A172 (cell line): ENCODE measurements at places on chromosomes 6 and 20. TPM values are rescaled to one million over a fixed set of nuclear protein-coding genes. Genes with fewer than 3 reads are reported as not detected.

DNA sequence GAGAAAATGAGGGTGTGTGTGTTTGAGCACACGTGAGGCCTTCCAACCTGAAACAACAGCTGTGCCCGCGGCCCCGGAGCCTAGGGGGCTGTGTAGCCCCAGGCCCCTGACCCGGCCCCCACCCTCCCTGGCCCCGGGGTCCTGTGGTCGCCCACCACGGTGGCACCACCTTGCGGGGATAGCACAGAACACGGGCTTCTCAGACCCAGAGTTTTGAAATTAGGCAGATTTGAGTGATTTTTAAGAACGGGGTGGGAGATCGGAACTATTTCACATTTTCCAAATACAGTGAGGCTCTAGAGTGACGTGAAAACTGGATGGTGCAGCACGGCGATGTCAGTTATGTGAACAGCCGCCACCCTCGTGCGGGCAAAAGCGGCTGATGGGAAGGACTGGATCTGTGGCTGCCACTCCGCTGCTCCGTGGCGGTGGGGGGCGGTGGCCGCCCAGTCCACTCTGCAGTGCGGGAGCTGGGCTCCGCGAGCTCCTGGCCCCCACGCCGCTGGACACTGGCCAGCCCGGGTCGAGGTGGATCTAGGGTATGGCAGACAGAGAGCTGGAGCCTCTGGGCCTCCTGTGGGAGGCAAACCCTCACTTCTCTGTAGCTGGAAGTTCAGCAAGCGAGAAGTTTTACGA, 17.3 kb upstream of the BHLHE23 start:
- no peak for DNase-seq

DNA sequence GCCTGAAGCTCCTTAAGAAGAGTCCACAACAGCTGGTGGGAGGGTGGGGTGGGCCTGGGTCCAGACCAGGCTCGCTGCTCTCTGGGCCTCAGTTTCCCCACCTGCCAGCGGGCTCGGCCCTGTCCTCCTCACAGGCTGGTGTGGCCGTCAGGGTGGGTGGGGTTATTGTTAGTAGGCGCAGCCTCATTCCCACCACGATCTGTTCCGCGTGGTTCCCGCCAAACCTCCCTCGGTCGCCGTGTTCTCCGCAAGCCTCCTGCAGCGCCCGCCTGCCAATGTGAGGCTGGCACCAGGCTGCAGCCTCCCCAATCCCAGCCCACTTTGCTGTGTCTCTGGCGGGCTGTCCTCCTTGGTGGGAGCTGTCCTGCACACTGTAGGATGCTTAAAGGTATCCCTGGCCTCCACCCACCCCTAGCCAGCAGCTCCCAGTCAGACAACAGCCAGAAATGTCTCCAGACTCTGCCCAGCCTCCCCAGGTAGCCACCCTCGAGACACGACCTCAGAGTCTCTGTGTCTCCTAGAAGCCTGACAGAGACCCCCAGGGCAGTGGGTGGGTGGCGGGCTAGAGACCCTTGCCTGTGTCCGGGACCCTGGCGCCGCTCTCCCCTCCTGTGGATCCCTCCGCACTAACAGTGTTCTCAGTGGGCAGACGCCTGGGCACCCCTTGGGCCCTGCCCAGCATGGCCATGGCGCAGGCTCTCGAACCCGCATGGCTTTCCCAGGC, 15.3 kb downstream of the SLC17A9 start:
- DNase-seq, result no peak

DNA sequence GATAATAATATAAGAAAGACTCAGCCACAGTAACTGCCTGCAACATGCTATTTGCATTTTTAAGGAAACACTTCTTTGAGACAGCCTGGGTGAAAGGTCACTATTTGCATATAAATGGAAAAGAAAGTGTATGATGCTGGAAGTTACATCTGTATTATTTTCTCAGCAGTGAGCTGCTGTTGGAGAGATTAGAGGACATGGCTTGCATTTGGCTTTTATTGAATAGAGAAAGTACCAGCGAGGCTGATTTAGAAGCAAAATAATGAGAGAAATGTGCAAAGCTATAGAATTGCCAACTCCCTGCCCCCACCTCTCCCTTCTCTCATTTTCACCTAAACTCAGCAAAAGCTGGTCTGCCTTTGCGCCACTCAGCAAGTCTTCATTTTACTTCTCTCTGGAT, 12.7 kb downstream of the MYT1 start:
- DNase-seq, result no peak

Gene IRF4
- total RNA-seq, result 0.29 TPM in 1 of 2 replicates, not detected in the other

GRCh38 chr6:55320696-55321086, 6.6 kb upstream of the GFRAL start:
- no peak for DNase-seq

GRCh38 chr6:38112181-38112580, 292.7 kb downstream of the ZFAND3 start:
- DNase-seq, result no peak

- no peak for DNase-seq
Observed at GRCh38 chr6:55943329-55943728, 67.9 kb upstream of the BMP5 start.

DNA sequence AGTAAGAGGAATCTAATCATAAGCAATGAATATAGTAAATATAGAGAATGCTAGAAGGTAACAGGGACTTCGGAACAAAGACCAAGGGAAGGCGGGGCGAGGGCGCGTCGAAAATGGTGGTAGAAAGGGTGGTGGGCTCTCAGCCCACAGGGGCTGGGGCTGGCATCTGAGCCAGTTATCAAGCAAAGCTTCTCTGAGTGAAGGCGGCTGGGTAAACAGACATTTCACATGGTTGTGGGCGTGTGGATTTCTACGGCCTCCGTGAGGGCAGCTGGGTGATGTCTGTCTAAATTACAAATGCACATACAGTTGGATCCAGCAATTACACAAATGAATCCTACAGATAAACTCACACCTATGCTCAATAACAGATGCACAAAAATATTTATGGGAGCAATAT, 56.6 kb downstream of the TOX2 start:
- DNase-seq, result no peak

Gene TRIM38
- 5.2 and 6.4 TPM in 2 replicates for total RNA-seq

Gene OR2H1
- total RNA-seq, result not detected in 2 replicates

Gene BTNL2
- not detected in 2 replicates for total RNA-seq

Gene BMP2
- total RNA-seq, result not detected in 2 replicates

DNA sequence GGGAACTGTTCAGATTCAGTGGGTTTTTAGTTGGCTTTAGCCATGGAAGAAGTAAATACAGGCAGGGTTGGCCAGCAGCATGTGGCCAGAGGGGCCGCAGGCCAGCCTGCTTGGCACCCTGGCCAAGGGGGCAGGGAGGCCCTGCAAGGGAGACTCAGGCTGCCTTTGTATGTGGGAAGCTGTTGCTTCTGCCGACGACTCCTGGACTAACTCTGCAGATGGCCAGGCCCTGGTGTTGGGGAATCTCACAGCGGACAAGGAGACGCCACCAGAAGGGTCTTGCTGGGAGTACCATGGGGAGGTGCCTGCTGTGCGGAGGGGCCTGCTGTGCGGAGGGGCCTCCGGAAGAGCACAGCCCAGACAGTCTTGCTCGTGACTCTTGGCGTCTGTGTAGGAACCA, 25.2 kb downstream of the PYGB start:
- no peak for DNase-seq

Gene PDYN
- not detected in 2 replicates for total RNA-seq

GRCh38 chr6:142187209-142187608, 40.1 kb downstream of the VTA1 start:
- DNase-seq, result peak; percentile 57

Gene SPATA25
- total RNA-seq, result 0.21 TPM in 1 of 2 replicates, not detected in the other

Gene SRSF12
- total RNA-seq, result 0.10 and 0.34 TPM in 2 replicates
